ENCODE measurements at places on chromosomes 6 and 20.
A peak's percentile ranks its signal among the peaks of the same experiment; 100 is the strongest.

- DNase-seq = no peak
Observed at GRCh38 chr6:157224178-157224950, 99.0 kb downstream of the TMEM242 start.

DNA sequence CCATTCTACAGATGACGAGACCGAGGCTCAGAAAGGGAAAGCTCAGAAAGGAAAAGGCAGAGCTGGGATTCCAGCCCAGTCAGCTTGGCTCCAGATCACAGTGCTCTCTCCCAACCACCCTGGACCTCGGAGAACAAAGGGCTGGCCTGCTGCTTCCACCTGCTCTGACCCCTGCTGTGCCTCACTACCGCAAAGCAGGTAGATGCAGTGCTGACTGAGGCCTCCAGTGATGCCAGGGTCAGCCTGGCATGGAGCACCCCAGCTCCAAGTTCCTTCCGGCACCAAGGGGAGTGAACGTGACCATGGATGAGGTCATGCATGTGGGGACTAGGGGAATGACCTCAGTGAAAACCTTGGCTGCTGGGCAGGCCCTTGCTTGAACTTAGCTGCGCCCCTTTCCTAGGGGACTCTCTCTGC lies 20.7 kb upstream of the TLDC2 start:
- DNase-seq = no peak

DNA sequence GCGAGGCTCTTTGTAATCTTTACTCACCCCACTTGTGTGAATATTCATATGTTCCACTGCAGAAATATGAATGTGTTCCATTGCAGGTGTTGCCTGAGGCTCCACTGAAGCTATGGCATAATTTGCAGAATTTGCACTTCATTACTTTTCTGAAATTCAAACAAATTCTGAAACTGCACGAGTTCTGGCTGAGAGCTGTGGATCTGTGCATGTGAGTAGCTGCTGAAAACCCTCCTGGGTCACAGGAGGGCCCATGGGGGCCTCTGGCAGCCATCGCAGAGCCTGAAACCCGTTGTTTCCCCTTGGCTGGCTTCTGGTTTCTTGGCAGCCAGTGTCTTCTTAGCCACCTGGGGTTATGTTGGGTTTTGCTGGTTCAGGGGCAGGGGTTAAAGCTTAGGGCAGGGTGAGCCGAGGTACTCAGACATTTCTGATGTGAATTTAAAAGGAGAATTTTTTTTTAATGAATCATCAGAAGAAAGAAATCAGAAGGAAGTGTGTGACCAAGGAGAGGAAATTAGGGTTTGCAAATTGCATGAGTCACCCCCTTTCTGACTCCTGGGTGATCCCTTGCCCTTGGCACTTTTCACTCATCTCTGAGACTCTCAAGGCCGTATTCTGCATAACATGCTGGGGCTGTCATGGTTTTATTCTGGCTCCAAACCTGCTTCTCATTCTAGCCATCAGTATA lies 40.6 kb downstream of the TOX2 start:
- no peak for DNase-seq

DNA sequence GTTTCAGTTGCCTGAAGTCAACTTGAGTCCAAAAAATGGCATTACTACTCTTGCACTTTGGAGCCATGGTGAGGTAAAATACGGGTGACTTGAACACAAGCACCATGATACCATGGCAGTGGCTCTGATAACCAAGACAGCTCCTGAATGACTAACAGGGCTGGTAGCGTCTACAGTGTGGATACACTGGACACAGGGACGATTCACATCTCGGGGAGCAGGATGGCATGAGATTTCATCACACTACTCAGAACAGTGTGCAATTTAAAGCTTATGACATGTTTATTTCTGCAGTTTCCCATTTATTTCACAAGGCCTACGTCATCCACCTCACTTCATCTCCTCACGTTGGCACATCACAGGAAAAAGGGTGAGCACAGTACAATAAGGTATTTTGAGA lies 950.9 kb downstream of the KIF16B start:
- DNase-seq = no peak

GRCh38 chr6:98516206-98516605 lies 318.2 kb upstream of the POU3F2 start:
- no peak for DNase-seq

GRCh38 chr20:51097351-51098120 lies 74.6 kb upstream of the KCNG1 start:
- DNase-seq = no peak

GRCh38 chr6:169048865-169049205 lies 204.8 kb downstream of the THBS2 start:
- no peak for DNase-seq

DNA sequence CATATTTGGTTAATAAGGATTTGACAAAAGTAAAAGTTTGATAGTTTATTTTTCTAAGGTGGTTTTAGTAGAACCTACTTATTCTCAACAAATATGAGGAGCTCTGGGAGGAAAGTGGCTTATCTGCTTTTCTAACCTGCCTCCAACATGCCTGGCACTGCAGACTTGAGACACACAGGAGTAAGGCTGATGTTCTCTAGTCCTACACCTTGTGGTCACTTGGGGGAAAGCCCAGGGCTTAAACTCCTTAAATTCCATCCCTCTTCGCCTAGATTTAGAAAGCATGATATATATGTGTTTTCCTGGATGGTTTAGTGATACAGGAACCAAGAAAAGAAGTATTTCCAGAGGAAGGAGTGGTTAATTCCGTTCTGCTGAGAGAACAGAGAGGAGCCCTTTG lies 39.9 kb upstream of the SAMD5 start:
- DNase-seq = no peak

GRCh38 chr20:52595518-52595917 lies 376.6 kb upstream of the TSHZ2 start:
- no peak for DNase-seq

GRCh38 chr6:160462551-160463109 lies 114.5 kb downstream of the SLC22A3 start:
- DNase-seq = peak; percentile 16

- peak; percentile 24 for DNase-seq
Observed at GRCh38 chr6:127554435-127555006, 22.5 kb upstream of the C6orf58 start.

- no peak for DNase-seq
Observed at GRCh38 chr6:167748458-167749379, 78.0 kb upstream of the AFDN start.

GRCh38 chr20:2139250-2139649 lies 37.6 kb downstream of the STK35 start:
- DNase-seq = no peak

GRCh38 chr20:56380375-56380774 lies 11.6 kb downstream of the AURKA start:
- no peak for DNase-seq

DNA sequence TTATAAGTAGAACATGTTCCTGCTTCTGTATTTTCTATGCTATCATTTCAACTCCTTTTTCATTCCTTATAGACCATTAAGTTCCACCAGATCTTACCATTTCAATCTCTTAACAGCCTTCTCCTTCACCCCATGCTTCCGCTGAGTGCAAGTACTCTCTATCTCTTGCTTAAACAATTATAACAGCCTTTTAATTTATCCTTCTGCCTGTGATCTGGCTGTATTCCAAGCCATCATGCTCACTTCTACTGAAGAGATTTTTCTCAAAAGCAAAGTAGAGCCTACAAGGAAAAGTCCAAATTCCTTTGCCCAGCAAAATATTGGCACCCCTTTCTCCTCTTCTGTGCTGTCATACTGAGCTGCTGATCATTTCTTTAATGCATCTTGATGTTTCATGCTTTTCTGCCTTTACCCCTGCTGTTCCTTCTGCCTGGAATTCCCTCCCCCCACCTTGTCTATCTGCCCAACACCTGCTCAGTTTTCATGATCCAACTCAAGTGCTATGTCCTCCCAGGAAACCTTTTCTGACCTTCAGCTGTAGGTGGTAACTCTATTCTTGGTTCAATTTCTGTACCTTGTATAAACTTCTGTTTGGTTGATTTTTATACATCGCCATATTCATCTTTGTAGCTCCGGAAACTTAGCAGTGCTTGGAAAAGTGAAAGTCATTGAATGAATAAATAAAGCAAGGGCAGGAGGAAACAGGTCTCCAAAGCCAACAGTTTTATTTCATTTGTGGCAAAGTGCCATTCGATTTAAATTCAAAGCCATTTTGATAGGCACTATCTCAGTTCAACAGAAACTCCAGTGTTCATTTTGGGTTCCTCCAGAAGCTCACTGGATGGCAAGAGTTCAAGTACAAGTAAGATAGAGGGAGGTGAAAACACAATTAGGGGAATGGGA lies 10.5 kb upstream of the BMP2 start:
- no peak for DNase-seq

GRCh38 chr6:109978174-109979032 lies at the start of gene GPR6:
GPR6 (plus strand) TSS chr6:109978311; CDS start chr6:109979113, 802 bp downstream.
- DNase-seq = peak; percentile 61

- no peak for DNase-seq
Observed at GRCh38 chr6:12426121-12426520, 136.0 kb downstream of the EDN1 start.

DNA sequence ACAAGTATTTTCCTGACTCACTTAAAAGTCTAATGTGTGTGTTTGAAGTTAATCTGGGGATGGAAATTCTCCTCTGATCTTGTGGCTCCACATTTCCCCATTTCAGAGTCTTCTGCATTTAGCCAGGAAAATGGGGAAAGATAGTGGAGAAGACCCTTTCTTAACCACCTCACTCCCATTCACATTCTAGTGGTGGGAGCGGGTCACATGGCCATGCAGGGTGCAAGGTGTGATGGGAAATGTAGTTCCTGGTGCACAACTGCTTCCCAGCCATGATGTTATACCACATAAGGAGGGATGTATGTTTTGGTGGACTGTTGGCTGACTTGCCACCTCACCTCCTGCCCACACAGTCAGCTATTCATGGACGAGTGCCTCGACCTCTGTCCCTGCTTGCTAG lies 61.8 kb downstream of the BANF2 start:
- peak; percentile 7 for DNase-seq

GRCh38 chr6:43921039-43921438 lies 151.0 kb downstream of the VEGFA start:
- DNase-seq = no peak

DNA sequence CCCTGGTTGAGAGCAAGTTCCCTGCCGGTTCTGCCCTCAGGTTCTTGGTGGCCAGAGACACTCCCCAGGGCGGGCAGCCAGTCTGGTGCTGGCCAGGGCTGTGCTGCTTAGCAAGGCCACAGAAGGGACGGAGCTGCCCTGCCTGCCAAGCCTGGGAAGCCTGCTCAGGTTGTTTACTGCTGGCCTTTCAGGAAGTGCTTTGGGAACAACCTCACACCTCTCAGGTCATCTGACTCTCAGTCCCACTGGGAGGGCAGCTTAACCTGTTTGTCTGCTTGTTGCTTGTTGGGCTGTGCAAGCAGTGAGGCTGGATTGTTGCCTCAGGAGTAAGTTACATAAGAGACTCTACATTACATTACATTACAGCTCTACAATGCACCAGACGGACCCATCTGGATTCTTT lies 75.8 kb upstream of the AFDN start:
- DNase-seq = no peak

- DNase-seq = no peak
Observed at GRCh38 chr20:39574061-39574460, 611.9 kb downstream of the DHX35 start.

GRCh38 chr20:22776369-22776768 lies 192.0 kb upstream of the FOXA2 start:
- DNase-seq = no peak

DNA sequence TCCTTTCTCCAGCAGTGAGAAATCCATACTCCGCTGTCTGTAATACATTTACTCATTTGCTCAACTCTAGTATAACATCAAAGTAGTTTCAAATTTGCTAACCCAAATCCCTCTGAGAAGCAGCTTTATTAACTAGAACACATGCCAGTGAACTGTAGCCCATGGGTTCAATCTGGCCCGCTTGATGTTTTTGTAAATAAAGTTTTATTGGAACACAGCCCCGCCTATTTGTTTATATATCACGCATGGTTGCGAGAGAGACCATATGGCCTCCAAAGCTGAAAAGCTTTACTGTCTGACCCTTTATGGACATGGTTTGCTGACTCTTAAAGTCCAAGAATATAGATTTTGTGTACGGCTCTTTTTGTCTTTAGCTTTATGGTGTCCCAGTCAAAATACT lies 32.2 kb downstream of the CDYL start:
- no peak for DNase-seq

- DNase-seq = peak; percentile 69
Observed at GRCh38 chr6:111842891-111843290, 30.4 kb downstream of the FYN start.

DNA sequence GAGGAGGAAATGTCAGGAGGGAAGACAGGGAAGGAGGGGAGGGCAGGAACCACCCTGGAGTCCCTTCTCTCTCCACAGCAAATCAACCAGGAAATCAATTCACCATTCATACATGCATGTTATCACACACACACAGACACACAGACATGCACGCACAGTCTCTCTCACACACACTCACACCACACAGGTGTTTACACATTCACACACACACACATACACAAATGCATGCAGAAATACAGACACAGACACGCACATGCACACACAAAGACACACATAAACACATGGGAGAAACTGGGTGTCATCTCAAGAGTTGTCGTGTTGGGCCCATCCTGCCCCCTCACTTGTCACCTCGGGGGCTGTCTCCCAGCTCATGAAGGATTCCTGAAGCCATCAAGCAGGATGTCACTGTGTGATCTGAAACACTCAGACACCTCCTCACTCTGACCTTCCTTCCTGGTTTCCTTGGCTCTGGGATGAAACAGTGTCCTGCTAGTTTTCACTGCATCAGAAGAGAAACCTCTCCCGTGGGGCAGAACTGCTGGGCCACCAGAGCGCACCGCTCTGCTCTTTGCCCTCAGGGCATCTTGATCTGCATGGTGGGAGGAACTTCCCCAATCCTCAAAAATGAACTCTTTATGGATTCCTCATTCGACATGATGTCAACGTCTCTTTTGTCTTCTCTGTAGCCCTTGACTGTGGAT lies 9.2 kb downstream of the RAET1G start:
- no peak for DNase-seq

GRCh38 chr6:39182604-39183003 lies 46.7 kb downstream of the KCNK5 start:
- DNase-seq = no peak

- DNase-seq = no peak
Observed at GRCh38 chr20:20712004-20712473, 405 bp downstream of the RALGAPA2 start.

DNA sequence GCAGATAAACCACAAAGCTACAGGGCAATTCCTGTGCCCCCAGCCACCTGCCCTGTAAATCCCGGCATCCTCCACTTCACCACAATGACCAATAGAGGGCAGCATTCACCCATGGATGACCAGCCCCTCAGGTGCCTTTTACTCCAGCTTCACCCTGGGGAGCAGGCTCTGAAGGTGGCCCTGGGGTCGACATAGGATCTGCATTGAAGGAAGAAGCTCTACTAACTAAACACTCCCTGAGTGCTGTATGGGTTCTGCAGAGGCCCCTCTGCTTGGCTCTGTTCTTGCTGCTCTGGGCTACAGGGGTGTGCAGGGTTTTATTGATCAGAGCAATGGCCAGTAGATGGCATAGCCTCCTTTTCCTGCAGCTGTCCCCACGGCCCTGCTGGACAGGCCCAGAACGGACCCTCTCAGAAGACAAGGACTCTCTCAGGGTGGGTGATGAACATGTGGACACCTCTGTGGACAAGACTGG lies 20.3 kb downstream of the CST4 start:
- DNase-seq = peak; percentile 67

Data from hematopoietic multipotent progenitor cell treated with erythropoietin and hydrocortisone succinate and interleukin-3 and kit ligand, for 8 days (in vitro differentiated cells).